Neural progenitor cell (in vitro differentiated cells): ENCODE measurements at places on chromosomes 11 and 22.

GRCh38 chr11:31995525-31996094 is 95.3 kb upstream of the RCN1 start:
- DNase-seq, result no peak

DNA sequence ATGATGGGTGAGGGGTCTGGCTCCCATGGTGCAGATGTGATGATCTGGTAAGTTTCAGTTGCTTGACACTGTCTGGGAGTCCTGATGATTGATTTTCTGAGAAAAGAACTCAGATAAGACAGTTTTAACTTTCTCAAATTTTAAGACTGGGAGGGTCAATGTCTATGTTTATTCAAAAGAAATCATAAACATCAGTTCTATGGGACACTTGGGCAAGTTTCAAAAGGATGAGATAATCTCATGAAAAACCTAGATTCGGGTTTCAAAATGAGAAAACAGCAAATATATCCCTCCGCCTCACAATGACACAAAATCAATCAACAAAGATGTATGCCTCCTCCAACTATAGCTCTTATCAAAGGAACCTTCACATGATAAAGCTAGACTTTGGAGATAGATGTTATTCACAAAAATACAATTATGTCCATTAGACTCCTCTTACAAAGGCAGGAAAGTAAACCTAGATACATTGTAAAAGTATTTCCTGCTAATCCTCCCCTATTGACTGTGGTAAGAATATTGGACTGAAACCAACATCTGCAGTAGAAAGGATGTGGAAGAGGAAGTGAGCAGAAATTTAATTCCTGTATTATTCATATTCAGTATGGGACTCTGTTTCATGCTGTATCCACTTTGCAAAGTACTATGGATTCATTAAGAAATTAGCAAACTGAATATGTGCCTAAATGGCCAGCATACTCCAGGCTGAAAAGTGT is 21.6 kb downstream of the SVIP start:
- no peak for DNase-seq

DNA sequence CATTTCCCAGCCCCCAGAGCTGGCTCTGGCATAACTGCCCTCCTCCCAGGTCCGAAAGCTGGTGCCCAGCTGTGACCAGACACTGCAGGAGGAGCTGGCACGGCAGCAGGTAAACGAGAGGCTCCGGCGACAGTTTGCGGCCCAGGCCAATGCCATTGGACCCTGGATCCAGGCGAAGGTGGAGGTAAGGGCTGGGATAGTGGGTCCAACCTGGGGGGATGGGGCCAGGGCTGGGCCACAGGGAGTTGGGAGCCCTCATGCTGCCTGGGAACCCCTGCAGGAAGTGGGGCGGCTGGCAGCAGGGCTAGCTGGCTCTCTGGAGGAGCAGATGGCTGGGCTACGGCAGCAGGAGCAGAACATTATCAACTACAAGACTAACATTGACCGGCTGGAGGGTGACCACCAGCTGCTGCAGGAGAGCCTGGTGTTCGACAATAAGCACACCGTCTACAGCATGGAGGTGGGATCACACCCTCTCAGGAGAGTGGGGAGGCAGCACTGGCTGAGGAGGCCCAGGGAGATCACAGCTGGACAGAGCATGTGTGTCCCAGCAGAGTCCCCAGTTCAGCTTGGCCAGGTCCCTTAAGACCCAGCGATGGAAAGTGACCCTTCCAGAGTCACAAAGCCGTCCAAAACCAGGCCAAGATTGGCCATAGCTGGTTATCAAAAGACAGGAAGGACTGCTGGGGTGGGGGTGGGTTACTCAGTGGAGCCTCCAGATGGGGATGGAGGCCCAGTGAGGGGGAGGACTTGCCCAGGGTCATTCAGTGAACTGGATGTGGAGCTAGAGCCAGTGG is 7.0 kb downstream of the CTSF start:
- DNase-seq, result no peak

DNA sequence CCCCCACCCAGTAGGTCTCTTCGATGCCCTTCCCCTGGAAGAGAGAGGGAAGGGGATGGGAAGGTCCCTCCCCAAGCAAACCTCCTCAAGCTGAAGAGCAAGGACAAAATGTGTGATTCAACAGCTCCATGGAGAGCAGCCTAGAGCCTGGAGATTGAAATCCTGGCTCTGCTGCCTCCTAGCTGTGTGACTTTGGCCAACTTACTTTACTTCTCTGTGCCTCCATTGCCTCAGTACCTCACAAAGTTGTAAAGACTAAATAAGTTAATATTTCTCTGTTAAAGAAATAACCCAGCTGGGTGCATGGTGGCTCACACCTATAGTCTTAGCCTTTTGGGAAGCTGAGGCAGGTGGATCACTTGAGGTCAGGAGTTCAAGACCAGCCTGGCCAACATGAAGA is 21.1 kb upstream of the LRRC32 start:
- DNase-seq, result no peak

DNA sequence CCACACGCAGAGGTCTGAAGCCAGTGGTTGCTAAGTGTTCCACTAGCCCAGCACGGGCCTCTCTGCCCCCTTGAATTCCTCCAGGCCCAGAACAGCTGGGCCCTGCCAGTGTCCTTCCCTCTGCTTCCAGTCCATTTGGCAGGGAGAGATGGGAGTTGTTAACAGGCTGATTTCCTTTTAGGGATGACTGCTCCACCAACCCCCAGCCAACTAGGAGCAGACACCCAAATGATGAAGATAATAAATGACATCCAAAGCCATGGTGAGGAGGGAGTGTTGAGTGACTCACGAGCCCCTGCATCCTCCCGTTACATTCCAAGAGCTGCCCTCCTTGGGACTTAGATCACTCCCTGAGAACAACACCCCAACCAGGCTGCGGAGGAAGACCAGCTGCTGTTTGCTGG is 20.6 kb downstream of the PARVA start:
- no peak for DNase-seq

- peak; percentile 71 for DNase-seq
Observed at GRCh38 chr11:17405232-17406005, 17.0 kb upstream of the KCNJ11 start.

DNA sequence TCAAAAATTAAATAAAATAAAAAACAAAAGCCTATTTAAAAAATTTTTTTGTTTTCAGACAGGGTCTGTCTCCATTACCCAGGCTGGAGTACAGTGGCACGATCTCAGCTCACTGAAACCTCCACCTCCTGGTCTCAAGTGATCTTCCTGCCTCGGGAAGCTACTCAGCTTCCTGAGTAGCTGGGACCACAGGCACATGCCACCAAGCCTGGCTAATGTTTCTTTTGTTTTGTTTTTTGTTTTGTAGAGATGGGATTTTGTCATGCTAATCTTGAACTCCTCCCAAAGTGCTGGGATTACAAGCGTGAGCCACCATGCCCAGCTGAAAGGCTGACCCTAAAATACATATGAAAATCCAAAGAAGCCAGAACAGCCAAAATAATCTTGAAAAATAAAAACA is 20.4 kb upstream of the L3MBTL2 start:
- DNase-seq, result no peak

GRCh38 chr11:95498722-95499425 is 267.9 kb upstream of the SESN3 start:
- DNase-seq, result peak; percentile 89

- no peak for DNase-seq
Observed at GRCh38 chr11:43997022-43997660, 50.6 kb upstream of the ACCSL start.

GRCh38 chr11:117440258-117440657 is 112.6 kb downstream of the CEP164 start:
- no peak for DNase-seq

- DNase-seq, result peak; percentile 65
Observed at GRCh38 chr11:26297189-26297975, 34.5 kb upstream of the ANO3 start.

- DNase-seq, result no peak
Observed at GRCh38 chr11:76642341-76642740, 28.2 kb downstream of the LRRC32 start.

DNA sequence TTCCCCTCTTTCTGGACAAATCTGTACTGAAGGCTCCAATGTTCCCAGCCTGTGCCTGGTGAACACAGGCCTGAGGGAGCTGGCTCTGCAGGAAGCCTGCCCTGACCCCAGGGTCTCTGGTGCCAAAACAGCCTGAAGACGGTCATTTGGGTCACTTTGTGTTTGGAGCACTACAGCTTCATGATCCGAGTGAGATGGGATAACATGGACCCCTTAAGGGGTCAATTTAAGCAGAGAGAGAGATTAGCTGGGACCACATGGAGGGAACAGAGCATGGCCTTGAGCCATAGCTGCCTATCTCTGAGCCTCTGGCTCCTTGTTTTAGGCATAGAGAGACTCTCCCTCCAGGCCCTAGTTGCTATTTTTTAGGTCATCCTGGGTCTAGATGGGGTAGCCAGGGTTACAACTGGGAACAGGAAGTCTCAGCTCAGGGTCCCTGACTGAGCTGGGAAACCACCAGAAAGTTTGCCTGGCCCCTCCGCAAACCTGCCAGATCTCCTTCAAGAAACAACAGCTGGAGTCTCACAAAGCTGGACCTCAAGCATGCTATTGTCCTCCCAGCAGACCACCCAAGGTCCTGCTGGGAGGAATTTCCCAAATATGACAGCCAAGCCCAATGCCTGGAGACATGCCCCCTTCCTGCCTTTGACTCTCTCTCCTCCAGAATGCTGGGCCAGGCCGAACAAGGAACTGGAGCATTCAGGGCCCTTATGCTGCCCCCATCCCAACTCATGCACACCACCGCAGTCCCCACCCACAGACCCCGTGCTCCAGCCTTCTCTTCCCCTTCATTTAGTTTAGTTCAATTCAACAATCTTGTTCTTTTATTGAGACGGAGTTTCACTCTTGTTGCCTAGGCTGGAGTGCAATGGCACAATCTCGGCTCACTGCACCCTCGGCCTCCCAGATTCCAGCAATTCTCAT is 4.0 kb downstream of the SLCO2B1 start:
- DNase-seq, result no peak

GRCh38 chr22:17266251-17266971 is 47.2 kb upstream of the ADA2 start:
- DNase-seq, result peak; percentile 92

GRCh38 chr11:94774345-94774744 is 6.2 kb downstream of the AMOTL1 start:
- no peak for DNase-seq

GRCh38 chr11:123374622-123374968 is 55.5 kb upstream of the GRAMD1B start:
- DNase-seq, result no peak

GRCh38 chr11:70742553-70743291 is 344.4 kb downstream of the CTTN start:
- peak; percentile 89 for DNase-seq

GRCh38 chr22:45429981-45430775 is 16.7 kb downstream of the RIBC2 start:
- DNase-seq, result no peak

DNA sequence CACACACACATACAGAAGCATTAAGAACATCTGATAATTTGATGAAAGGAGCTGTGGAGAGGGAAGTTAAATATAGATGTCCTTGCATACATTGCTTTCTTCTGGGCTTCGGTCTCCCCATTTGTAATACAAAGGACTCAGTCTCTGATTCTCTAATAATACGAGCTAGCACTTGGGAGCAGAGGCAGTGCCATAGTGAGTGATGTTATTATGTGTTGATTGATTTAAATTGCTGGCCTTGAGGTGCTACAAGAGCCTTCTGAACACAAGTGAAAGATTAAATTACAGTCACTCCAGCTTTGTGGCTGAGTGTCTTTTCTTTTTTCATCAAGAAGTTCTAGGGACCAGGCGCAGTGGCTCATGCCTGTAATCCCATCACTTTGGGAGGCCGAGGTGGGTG is 61.5 kb upstream of the HMGXB4 start:
- DNase-seq, result no peak

DNA sequence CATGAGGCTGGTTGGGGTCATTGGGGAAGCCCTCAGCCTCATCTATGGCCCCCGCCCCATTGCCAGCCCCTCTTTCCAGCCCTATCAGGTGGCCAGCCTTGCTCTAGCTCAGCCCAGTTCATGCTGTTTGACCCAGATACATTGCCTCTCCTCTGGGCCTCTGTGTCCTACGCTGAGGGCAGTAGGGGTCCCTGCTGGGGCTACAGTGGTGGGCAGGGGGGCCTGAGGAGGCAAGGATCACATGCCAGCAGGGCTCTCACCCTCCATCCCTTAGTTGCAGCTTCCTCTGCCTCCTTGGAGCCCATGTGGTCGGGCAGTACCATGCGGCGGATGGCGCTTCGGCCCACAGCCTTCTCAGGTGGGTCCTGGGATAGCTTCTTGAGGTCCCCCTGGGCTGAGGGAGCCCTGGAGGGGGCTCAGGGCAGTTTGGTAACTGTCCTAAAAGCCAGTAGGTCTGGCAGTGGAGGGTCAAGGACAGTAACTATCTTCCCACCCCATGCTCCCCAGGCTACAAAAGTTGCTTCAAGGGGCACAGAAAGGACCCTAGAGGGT is 19.2 kb downstream of the EMID1 start:
- DNase-seq, result no peak

GRCh38 chr11:43687120-43687791 is 6.7 kb downstream of the HSD17B12 start:
- DNase-seq, result no peak
